AG20443 (cell line): ENCODE measurements at places on chromosomes 13 and 19.

DNA sequence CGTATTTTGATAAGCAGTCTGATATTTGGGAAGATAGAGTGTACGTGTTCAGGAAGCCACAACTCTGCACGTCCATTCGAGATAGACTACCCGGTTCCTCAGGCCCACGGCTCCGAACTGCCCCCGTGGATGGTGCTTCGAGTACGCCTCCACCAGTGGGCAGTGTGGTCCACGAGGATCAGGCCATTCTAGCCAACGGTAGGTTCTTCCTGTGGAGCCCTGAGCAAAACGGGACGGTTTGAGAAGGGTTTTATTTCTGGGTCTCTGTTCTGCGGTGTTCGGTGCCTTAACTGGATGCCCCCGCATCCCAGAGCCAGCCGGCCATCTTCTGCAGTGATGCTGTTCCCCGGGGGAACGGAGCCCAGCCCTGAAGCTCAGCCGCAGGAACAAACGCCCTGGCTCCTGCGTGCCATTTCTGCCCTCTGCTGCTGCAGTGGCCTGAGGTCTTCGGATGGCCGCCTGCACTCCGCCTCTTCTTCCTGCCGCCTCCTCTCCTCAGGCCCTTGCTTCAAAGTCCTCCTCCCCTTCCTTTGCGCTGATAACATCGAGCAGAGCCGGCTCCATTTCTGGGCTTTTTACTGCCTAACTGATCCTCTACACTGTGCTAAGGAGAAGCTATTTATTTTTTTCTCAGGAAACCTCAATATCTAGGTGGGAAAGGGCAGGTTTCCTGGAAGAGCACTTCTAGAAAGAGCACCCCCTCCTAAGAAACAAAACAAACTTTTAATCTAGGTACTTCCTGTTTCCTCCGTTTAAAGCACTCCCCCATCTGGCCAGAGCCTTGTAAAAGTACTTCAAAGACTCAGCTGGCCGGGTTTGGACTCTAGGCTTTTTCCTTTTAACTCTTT is 36.2 kb upstream of the SLC46A3 start:
- DNase-seq = peak; percentile 43

DNA sequence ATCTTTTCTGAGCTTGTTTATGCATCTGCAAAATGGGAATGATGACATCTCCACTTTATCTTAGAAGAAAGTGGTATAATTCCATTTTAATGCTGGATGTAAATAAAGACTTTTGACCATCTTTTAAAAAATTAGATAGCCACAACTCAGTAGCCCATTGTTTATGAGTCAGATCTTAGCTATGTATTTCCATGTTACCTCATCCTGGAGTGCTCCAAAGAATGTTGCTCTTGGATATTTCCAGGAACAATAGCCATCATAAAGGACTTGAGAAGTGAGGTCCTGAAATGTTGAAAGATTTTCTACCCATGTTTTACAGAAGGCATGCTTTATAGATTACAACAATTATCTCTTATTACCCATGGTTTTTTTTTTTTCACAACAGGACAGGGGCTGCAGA is 229.3 kb upstream of the EDNRB start:
- peak; percentile 50 for DNase-seq

GRCh38 chr19:27846944-27847343 is 1366.0 kb downstream of the UQCRFS1 start:
- DNase-seq = no peak

- DNase-seq = peak; percentile 80
These were observed at the start of gene N4BP2L1 for GRCh38 chr13:32427852-32428580. N4BP2L1 (minus strand) TSS chr13:32428130; CDS start chr13:32428082, 48 bp downstream.

DNA sequence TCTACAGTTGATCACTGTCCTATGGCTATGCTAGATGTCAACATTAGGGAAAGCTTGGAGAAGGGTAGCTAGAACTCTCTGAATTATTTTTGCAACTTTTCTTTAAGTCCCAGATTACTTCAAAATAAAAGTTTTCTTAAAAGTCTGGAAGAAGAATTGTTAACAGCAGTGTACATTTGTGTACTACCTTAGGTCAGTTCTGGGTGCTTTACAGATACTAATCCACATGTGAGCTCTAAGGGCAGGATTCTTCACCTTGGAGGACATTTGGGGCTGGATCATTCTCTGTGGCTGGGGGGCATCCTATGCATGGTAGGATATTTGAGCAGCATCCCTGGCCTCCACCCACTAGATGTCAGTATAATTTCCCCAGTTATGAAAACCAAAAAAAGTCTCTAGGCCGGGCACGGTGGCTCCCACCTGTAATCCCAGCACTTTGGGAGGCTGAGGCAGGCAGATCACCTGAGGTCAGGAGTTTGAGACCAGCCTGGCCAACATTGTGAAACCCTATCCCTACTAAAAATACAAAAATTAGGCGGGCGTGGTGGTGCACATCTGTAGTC is 2.8 kb downstream of the BRME1 start:
- DNase-seq = no peak

DNA sequence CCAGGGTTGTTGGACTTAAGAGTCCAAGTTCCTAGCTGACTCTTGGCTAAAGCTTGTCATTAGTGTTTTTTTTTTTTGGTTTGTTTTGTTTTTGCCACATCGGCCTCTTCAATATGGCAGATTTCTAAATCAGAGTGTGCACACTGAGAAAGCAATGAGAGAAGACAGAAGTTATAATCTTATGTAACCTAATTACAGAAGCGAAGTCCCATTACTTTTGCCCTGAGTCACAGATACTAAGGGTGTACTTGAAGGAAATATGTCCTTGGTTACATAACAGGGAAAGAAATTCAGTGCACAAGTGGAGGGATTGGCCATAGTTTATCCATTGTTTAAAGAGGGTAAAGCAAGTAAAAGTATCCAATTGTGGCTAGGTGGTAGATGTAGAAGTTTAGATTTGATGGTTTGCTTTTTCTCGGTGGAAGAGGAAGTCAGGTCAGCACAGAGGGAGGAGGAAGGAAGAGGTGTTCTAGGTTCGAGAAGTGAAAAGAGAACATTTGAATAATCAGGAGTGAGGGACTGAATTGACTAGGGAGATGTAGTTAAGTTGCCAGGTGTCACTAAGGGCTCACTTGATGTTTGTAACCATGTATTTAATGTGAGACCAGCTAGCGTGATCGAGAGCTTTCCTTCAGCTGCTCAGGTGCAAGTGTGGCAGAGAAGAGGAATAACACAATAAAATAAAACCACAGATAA is 12.2 kb downstream of the GTF2F2 start:
- no peak for DNase-seq

GRCh38 chr13:67498948-67499347 is 268.8 kb upstream of the PCDH9 start:
- no peak for DNase-seq

- DNase-seq = no peak
These were observed 43.0 kb downstream of the ZAR1L start for GRCh38 chr13:32272021-32272683.

DNA sequence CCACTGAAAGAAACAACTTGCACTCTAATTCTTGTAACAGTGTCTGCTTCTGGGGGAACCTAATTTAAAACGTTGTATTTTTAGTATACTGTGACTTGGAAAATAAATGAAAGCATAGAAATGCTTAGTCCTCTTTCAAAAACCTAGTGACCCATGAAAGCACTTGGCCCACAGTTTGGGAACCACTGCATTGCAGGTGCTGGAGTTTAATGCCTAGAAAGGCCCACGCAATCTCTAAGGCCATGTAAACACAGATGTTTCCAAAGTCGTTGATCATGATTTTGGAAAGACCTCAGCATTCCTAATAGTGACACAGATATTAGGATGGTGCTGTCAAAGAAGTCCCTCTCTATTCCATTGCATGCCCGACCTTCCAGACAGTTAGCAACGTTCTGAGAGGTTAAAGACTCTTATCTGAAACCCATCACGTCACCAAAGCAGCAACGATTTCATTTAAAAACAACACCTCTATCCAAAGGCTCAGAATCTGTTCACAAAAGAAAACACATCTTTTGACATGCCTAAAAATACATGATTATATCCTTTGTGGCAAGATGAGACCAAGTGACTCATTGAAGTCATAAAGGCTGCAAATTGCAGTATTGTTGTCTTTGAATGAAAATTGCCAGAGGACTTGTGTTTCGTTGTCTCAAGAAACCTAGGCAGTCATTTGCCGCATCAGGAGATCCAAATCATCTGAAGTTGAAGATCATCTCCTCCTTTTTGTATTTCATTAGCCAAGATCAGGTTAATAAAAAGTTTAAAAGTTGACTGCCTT is 328.0 kb upstream of the ZNF507 start:
- no peak for DNase-seq

- peak; percentile 32 for DNase-seq
These were observed 102.6 kb downstream of the LRCH1 start for GRCh38 chr13:46655377-46656180.

DNA sequence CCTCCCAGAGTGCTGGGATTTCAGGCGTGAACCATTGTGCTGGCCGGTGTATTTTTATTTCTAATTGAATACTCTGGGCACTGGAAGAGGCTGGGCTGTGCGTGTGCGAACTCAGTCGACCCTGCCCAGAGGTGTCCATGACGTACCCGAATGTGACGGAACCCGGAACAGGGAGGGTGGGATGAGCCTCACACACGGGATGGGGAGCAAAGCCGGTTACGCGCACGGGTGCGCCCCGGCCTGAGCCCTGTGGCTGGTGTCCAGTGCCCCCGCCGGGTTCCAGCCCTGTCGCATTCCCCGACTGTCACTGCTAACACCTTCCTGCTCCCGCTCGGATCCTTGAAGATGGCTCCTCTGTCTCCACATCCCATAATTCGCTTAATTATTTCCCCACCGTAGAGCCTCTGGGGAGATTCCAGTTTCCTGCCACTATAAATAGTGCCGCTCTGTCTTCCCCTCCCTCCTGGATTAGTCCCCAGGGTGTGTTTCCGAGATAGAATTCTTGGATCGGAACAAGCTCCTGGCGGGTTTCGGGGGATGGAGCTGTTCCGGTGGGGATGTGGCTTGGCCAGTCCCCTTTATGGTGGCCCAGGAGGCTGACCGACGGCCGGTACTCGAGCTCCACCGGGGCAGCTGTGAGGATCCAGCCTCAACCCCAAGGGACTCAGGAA is 22.0 kb downstream of the SBNO2 start:
- peak; percentile 58 for DNase-seq

- DNase-seq = no peak
These were observed 193.2 kb upstream of the RFC3 start for GRCh38 chr13:33624740-33625139.

GRCh38 chr13:22227895-22228294 is 557.0 kb downstream of the FGF9 start:
- DNase-seq = no peak

GRCh38 chr13:47518530-47518929 is 482.5 kb downstream of the SUCLA2 start:
- DNase-seq = no peak

- no peak for DNase-seq
These were observed 2.2 kb downstream of the C3 start for GRCh38 chr19:6718111-6718740.

DNA sequence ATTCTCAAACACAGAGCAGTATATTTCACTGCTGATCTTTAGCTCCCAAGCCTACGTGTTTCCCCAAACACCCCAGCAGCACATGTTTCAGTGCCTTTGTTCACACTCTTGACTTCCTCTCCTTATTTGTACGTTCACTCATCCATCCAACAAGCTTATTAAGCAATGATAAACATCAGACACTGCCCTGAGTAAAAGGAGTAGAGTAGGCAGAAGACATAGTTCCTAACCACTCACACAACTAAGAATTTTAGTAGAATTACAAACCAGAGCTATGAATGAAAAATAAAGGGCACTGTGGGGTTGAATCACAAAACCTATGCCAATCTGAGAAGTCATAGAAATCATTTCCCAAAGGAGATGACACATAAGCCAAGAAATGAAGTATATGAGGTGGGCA is 213.5 kb downstream of the DIAPH3 start:
- no peak for DNase-seq

DNA sequence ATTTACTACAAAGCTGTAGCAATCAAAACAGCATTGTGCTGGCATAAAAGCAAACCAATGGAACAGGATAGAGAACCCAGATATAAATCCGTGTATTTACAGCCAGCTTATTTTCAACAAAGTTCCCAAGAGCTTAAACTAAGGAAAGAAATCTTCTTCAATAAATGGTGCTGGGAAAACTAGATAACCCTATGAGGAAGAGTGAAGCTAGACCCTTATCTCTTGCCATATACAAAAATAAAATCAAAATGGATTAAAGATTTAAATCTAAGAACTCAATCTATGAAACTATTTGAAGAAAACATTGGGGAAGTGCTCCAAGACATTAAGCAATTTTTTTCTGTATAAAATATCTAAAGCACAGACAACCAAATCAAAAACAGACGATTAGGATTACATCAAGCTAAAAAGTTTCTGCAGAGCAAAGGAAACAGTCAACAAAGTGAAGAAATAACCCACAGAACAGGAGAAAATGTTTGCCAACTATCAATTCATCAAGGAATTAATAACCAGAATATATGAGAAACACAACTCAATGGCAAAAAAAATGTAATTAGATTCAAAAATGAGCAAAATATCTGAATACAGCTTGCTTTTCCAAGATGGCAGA is 480.7 kb downstream of the LMO7 start:
- no peak for DNase-seq

GRCh38 chr13:96632536-96633320 is 361.5 kb downstream of the OXGR1 start:
- DNase-seq = no peak

- DNase-seq = no peak
These were observed 250.3 kb downstream of the DLEU7 start for GRCh38 chr13:50593207-50593606.

- DNase-seq = peak; percentile 78
These were observed 7.3 kb downstream of the NKPD1 start for GRCh38 chr19:45153339-45154063.

- DNase-seq = peak; percentile 15
These were observed 278.8 kb downstream of the SLITRK6 start for GRCh38 chr13:85520445-85520844.

- DNase-seq = no peak
These were observed 19.1 kb upstream of the ZNF420 start for GRCh38 chr19:37059142-37059541.

GRCh38 chr13:41344358-41344757 is 33.3 kb downstream of the NAA16 start:
- no peak for DNase-seq

DNA sequence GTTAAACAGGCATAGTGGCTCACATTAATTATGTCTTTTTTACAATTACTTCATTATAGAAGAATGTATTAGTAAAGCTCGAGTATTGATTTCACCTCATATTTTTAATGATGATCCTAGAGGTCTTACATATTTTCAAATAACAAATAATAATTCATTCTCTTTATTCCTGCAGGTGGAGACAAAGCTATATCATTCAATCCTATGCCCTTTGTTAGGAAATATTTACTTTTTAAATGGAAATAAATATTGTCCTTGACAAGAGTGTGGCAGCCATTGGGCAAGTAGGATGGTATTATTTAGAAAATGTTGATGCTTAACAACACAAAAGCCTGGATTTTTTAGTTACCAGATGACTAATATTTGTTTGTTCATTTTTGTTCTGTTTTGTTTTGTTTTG is 127.6 kb downstream of the COG6 start:
- no peak for DNase-seq

- DNase-seq = no peak
These were observed 15.2 kb upstream of the KPNA3 start for GRCh38 chr13:49807681-49808080.

DNA sequence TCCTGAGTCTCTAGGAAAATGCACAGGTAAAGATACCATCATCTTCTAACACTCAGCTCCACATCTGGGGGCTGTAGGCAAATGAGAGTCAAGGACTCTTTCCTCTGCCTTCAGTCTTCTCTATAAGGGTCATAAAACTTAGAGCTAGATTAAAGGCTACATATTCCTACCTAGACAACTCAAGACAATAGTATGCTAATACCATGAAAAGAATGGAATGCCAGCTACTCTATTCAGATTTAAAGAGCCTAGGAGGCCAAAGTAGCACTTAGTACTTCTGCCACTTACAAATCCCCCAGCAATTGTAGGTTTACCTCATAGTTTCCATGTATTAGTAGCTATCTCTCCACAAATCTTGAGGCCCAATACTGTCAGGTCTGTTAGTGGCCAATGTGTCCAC is 453.0 kb downstream of the SLITRK5 start:
- DNase-seq = no peak
